ENCODE measurements at places on chromosomes 7 and 10.
A peak's percentile ranks its signal among the peaks of the same experiment; 100 is the strongest.

GRCh38 chr10:111551001-111551400, 474.2 kb downstream of the ADRA2A start:
- H3K27me3 ChIP-seq: no peaks in the 10 kb centered on the region
- no peak for DNase-seq
- no peaks in the 10 kb centered on the region for H3K4me1 ChIP-seq
- H3K36me3 ChIP-seq: no peaks in the 10 kb centered on the region
- H3K4me3 ChIP-seq: no peak overlapping the region

- H3K27ac ChIP-seq: no peak overlapping the region
- no peak for DNase-seq
- no peaks in the 10 kb centered on the region for H3K27me3 ChIP-seq
- no peaks in the 10 kb centered on the region for H3K4me1 ChIP-seq
- no peak overlapping the region for H3K4me3 ChIP-seq
- H3K36me3 ChIP-seq: no peaks in the 10 kb centered on the region
These were observed 379.1 kb downstream of the INHBA start for GRCh38 chr7:41323806-41324205.

DNA sequence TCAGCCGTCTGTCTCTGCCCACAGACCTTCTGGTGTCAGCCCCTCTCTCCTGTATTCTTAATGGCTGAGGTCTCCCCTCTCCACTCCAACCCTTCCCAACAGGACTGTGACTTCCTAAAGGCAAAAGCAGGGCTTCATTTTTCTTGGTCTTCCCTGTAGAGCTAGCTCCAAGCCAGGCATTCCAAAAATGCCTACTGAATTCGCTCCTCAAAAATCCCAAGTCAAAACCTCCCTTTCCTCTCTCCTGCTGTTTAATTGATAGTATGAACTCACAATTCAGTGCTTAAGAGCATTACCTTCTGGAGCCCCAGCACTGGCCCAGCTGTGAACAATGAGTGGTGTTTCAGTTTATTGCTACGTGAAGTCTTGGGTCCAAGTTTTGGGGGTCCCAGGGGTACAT, 628.4 kb downstream of the PARD3 start:
- no peak for DNase-seq
- no peak overlapping the region for H3K27ac ChIP-seq
- no peaks in the 10 kb centered on the region for H3K4me1 ChIP-seq
- no peaks in the 10 kb centered on the region for H3K36me3 ChIP-seq
- H3K27me3 ChIP-seq: no peaks in the 10 kb centered on the region
- no peak overlapping the region for H3K4me3 ChIP-seq

DNA sequence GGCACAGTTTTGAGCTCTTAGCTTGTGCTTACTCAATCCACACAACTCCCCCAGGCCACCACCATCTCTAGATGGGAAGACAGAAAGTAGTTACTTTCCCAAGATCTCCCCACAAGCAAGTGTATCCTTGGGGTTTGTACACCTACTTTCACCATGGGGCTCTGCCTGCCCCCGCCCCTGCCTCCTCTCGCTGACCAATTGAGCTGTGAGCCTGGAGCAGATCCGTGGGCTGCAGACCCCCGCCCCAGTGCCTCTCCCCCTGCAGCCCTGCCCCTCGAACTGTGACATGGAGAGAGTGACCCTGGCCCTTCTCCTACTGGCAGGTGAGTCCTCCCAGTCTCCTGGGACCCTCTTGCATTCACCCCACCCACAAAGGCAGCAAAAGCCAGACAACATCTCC, 2.0 kb downstream of the FXYD4 start:
- H3K27me3 ChIP-seq: no peaks in the 10 kb centered on the region
- H3K4me3 ChIP-seq: no peak overlapping the region
- DNase-seq: no peak
- no peaks in the 10 kb centered on the region for H3K4me1 ChIP-seq

GRCh38 chr7:155007947-155008346, 5.0 kb upstream of the PAXIP1 start:
- H3K27me3 ChIP-seq: no peaks in the 10 kb centered on the region
- no peak overlapping the region for H3K27ac ChIP-seq
- no peak overlapping the region for H3K4me3 ChIP-seq
- peaks cover 11% of the 10 kb centered on the region for H3K36me3 ChIP-seq
- no peak for DNase-seq

DNA sequence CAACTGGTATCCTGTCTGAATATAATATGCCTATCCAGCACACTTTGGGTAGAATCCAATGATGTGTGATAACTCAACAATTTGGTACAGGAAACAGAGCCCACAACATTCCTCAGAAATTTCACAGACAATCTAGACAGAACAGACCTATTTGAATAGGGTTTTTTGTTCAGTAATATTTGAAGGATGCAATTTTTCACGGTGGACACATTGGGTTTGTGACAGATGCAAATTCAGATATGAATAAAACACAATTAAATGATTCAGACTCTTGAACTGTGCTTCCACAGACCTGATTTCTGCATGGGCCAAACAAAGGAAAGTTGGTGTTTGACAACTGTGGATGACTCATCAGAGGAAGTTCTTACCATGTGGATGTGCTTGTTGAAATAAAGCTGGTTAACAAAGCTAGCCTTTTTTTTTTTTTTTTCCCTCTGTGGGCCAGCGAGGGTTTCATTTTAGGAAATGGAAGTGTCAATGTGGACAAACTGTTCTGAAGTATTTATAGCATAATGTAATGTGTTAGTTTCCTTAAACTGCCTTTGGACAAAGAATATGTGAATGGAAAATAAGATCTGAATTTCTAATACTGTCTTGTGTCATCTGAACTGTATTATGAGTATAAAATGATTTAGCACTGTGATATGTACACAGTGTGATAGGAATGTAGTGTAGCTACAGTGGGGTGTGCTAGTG, 43.2 kb upstream of the FAM133B start:
- H3K4me3 ChIP-seq: peak overlapping the region; percentile 48
- peaks cover 4% of the 10 kb centered on the region for H3K36me3 ChIP-seq
- H3K27ac ChIP-seq: peak overlapping the region; percentile 70
- H3K27me3 ChIP-seq: no peaks in the 10 kb centered on the region
- H3K4me1 ChIP-seq: peaks cover 46% of the 10 kb centered on the region

- no peaks in the 10 kb centered on the region for H3K27me3 ChIP-seq
- H3K4me1 ChIP-seq: peaks cover 68% of the 10 kb centered on the region
- peak overlapping the region; percentile 46 for H3K4me3 ChIP-seq
- peaks cover 12% of the 10 kb centered on the region for H3K36me3 ChIP-seq
- DNase-seq: no peak
These were observed 153.8 kb upstream of the HDAC9 start for GRCh38 chr7:18341756-18342155.

- peaks cover 23% of the 10 kb centered on the region for H3K36me3 ChIP-seq
- no peak within 1 kb of the TSS for H3K27ac ChIP-seq
- H3K27me3 ChIP-seq: no peaks in the 10 kb centered on the region
- H3K4me3 ChIP-seq: no peak within 1 kb of the TSS
These were observed at the start of gene AP3M1 for GRCh38 chr10:74150204-74150989. Gene AP3M1 (minus strand): TSS chr10:74150828. CDS start chr10:74138379, 12,449 bp downstream.

GRCh38 chr10:82377608-82378007, 502.6 kb downstream of the NRG3 start:
- no peaks in the 10 kb centered on the region for H3K36me3 ChIP-seq
- DNase-seq: no peak
- no peak overlapping the region for H3K27ac ChIP-seq

GRCh38 chr7:10436302-10436701, 537.4 kb upstream of the PHF14 start:
- no peak overlapping the region for H3K4me3 ChIP-seq
- no peaks in the 10 kb centered on the region for H3K4me1 ChIP-seq
- no peaks in the 10 kb centered on the region for H3K27me3 ChIP-seq
- H3K36me3 ChIP-seq: no peaks in the 10 kb centered on the region

GRCh38 chr7:11336432-11336831, 362.8 kb downstream of the PHF14 start:
- no peak overlapping the region for H3K27ac ChIP-seq
- DNase-seq: no peak
- H3K4me3 ChIP-seq: no peak overlapping the region

DNA sequence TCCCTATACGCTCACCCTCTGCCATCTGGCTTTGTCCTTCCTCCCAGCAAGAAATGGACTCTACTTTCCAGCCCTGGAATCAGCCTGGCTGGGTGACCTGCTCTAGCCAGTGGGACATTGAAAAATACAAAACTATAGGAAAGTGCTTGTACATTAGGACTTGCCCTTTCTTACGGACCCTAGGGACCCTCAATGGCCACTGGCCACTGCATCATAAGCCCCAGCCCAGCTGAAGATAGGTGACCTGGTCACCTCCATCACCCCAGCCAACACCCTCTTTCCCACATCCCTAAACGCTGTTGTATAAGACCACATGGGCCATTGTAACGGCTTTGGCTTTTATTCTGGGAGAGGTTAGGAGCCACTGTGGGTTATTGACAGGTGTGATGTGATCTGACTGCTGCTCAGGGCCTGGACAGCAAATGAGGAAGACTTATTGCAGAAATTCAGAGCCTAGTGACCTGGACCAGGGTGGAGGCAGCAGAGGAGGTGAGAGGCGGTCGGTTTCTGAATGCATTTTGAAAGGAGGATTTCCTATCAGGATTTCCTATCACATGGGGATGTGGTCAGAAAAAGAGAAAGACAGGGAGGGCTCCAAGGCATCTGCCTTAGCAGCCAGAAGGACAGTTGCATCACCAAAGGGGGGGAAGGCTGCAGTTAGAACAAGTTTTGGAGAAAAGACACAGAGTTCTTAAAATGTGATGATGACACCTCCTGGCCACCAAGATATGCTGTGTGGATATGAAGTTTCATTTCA, 2.2 kb upstream of the LMBR1 start:
- DNase-seq: no peak
- H3K27me3 ChIP-seq: no peaks in the 10 kb centered on the region

GRCh38 chr10:132749371-132749795, 36.6 kb downstream of the NKX6-2 start:
- H3K4me1 ChIP-seq: no peaks in the 10 kb centered on the region
- no peak overlapping the region for H3K4me3 ChIP-seq
- no peaks in the 10 kb centered on the region for H3K27me3 ChIP-seq
- no peak overlapping the region for H3K27ac ChIP-seq
- DNase-seq: no peak

GRCh38 chr10:11787846-11788245, 35.3 kb upstream of the PROSER2 start:
- no peak overlapping the region for H3K4me3 ChIP-seq
- no peaks in the 10 kb centered on the region for H3K4me1 ChIP-seq
- DNase-seq: no peak
- peaks cover 7% of the 10 kb centered on the region for H3K27me3 ChIP-seq
- H3K36me3 ChIP-seq: no peaks in the 10 kb centered on the region

GRCh38 chr7:44889086-44889781, 3.9 kb upstream of the PURB start:
- H3K27ac ChIP-seq: no peak overlapping the region
- H3K4me3 ChIP-seq: no peak overlapping the region
- H3K4me1 ChIP-seq: peaks cover 26% of the 10 kb centered on the region
- peaks cover 9% of the 10 kb centered on the region for H3K36me3 ChIP-seq
- H3K27me3 ChIP-seq: no peaks in the 10 kb centered on the region

DNA sequence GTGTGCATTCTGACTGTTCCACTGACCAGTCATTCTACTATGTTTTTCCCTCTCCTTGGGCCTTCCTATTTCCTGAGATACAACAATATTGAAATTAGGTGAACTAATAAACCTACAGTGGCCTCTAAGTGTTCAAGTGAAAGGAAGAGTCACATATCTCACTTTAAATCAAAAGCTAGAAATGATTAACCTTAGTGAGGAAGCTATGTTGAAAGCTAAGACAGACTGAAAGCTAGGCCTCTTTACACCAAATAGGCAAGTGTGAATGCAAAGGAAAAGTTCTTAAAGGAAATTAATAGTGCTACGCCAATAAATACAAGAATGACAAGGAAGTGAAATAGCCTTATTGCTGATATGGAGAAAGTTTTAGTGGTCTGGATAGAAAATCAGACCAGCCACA, 5.7 kb upstream of the DYNC1I1 start:
- H3K27ac ChIP-seq: no peak overlapping the region
- H3K27me3 ChIP-seq: peaks cover 4% of the 10 kb centered on the region
- no peaks in the 10 kb centered on the region for H3K36me3 ChIP-seq
- H3K4me1 ChIP-seq: no peaks in the 10 kb centered on the region
- no peak for DNase-seq

DNA sequence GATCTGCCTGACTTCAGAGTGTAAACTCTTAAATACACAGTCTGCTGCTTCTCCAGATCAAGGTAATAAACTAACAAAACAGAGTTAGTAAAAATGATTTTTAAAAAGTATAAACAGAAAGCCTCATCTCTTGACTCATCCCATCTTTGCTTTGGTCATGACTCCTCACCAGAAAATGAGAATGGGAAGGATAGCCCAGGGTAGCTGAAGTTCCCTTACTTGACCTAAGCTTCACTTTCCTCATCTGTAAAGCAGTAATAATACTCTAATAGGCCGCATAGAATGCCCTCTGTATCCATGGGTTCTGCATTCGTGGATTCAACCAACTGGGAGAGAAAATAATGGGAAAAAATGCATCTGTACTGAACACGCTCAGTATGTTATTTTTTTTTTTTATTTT, 11.3 kb upstream of the SLC25A28 start:
- H3K36me3 ChIP-seq: no peaks in the 10 kb centered on the region
- H3K27me3 ChIP-seq: peaks cover 28% of the 10 kb centered on the region
- H3K27ac ChIP-seq: no peak overlapping the region
- H3K4me1 ChIP-seq: no peaks in the 10 kb centered on the region
- H3K4me3 ChIP-seq: no peak overlapping the region

GRCh38 chr10:18582803-18583202, 68.6 kb downstream of the NSUN6 start:
- H3K27me3 ChIP-seq: no peaks in the 10 kb centered on the region
- peaks cover 3% of the 10 kb centered on the region for H3K4me1 ChIP-seq
- no peak overlapping the region for H3K4me3 ChIP-seq
- peaks cover 78% of the 10 kb centered on the region for H3K36me3 ChIP-seq

- H3K27me3 ChIP-seq: peaks cover 44% of the 10 kb centered on the region
- peak overlapping the region; percentile 35 for H3K4me3 ChIP-seq
- no peak for DNase-seq
- no peak overlapping the region for H3K27ac ChIP-seq
These were observed 27.6 kb upstream of the BMS1 start for GRCh38 chr10:42755028-42755451.

DNA sequence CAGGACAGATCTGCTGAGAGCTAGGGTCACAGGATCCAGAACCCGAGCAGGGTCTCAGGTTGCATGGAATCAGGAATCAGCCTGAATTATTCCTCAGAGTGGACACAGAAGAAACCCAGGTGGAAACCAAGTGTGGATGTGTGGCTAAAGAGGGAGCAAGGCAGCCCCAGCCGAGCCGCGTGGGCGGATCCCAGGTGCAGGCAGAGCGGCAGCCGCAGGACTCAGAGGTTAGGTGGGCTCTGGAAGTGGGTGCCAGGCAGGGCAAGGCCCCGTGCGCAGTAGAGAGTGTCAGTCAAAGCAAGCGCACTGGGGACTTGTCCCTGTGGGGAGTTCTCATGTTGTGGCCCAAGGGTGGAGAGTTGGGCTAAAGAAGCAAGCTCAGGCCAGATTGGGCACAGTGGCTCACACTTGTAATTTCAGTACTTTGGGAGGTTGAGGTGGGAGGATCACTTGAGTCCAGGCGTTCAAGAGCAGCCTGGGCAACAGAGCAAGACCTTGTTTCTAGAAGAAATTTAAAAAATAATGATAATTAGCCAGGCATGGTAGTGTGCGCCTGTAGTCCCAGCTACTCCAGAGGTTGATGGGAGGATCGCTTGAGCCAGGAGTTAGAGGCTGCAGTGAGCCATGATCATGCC, 125.9 kb downstream of the CUL2 start:
- no peak overlapping the region for H3K27ac ChIP-seq
- no peaks in the 10 kb centered on the region for H3K27me3 ChIP-seq
- no peak overlapping the region for H3K4me3 ChIP-seq
- no peaks in the 10 kb centered on the region for H3K36me3 ChIP-seq
